Fibroblast of pulmonary artery (primary cell): ENCODE measurements at places on chromosomes 12 and 14.

DNA sequence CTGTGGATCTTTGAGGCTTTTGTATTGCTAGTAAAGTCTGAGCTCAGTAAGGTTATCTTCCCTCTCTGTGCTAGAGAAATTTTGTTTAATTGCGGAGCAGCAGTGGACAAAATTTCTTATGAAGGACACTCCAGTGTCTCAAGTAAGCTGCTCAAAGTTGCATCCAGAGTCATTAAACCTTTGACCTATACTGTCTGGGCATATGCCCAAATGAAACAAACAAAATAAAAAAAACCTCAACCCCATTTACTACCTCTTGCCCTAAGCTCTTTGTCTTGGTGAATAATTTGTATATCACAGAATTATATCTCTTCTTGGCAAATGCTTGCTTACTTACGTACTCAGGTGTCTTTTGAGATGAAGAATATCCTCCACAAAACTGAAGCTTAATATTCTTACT lies 465.2 kb downstream of the SOX5 start:
- no peak for DNase-seq

DNA sequence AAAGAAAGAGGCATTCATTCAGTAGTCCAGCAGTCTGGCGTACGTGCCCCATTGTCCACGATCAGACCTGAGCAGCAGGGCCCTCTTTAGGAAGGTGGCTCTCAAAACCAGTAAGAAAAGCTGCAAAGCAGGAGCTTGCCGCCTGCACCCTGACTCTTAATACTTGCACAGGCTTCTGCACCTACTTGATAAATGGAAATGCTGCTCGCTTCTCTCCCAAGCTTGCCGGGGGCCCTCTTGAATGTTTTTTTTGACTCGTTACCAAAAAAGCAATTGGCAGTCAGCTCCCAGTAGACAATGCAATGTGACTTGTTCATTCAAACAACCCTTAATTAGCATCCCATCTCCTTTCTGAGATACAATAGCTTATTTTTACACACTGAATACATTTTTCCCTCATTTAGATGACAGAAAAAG lies 27.2 kb upstream of the PTPRB start:
- peak; percentile 39 for DNase-seq

- DNase-seq: no peak
These were observed 26.2 kb upstream of the CKAP4 start for GRCh38 chr12:106274012-106274411.

DNA sequence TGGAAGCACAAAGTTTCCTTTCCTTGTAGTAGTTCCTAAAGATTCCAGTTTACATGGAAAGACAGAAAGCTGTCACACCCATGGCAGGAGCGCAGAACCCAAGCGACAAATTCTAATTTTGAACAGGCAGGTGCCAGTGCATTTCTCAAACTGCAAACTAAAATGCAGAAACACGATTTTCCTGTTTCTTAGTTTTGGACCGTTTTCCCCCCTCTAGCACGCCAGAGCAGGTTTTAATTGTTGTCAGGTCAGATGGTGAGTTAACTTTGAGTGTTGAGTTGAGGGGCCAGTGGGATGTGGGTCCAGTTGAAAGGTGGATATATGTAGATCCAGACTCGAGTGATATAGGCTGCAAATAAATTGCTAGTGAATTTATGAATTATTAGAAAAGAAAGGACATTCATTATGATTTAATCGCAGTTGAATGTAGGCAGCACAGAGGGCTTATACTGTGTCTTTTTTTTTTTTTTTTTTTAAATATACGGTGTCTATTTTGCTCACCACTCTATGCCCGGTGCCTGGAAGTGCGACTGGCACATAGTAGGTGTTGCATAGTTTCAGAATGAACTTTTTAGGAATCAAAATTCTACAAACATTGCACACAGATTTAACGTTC lies 909 bp upstream of the ETFBKMT start:
- no peak for DNase-seq

- DNase-seq: no peak
These were observed 283.1 kb upstream of the SOX5 start for GRCh38 chr12:24232531-24232930.

DNA sequence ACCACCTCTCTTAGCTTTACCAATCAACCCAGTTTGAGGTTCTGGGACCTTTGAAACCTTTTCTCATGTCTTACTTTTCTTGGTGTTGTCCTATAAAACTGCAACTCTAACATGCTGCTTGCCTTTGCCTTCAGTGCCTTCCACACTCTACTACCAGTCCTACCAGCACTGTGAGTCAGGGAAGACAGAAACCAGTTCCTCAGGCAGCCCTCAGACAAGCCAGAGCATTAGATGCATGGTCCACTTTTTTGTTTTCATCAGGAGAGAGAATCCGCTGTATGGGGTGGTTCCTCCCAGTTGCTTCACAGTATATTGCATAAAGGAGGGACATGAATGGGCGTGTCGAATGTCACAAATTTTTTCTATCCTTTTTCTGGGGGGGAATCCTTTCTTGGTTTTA lies 17.3 kb upstream of the KLRB1 start:
- no peak for DNase-seq

GRCh38 chr12:2856051-2856450 lies 788 bp downstream of the TEX52 start:
- no peak for DNase-seq

DNA sequence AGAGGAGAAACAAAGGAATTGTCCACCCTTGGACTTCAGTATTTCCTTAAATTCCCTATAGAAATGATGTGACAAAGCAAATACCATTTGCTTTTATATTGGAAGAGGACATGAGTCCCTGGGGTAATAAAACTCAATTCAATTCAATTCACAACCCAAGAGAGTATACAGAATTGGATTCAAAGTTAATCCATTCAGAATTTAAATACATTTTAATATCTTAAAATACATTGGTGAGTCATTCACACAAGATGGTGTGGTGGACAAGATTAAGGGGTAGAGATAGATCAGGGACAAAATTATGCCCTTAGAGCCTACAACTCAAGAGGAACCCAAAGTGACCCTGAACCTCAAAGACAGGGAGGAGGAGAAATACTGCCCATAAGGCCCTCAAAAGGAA lies 495.0 kb upstream of the TMPO start:
- no peak for DNase-seq

- DNase-seq: no peak
These were observed 6.0 kb downstream of the CCDC92 start for GRCh38 chr12:123966596-123966995.

- peak; percentile 53 for DNase-seq
These were observed 299.0 kb downstream of the CCDC91 start for GRCh38 chr12:28489246-28489645.

- DNase-seq: no peak
These were observed 355.2 kb downstream of the PCNX1 start for GRCh38 chr14:71262441-71262840.

- no peak for DNase-seq
These were observed 42.6 kb downstream of the SH2B3 start for GRCh38 chr12:111448266-111448830.

DNA sequence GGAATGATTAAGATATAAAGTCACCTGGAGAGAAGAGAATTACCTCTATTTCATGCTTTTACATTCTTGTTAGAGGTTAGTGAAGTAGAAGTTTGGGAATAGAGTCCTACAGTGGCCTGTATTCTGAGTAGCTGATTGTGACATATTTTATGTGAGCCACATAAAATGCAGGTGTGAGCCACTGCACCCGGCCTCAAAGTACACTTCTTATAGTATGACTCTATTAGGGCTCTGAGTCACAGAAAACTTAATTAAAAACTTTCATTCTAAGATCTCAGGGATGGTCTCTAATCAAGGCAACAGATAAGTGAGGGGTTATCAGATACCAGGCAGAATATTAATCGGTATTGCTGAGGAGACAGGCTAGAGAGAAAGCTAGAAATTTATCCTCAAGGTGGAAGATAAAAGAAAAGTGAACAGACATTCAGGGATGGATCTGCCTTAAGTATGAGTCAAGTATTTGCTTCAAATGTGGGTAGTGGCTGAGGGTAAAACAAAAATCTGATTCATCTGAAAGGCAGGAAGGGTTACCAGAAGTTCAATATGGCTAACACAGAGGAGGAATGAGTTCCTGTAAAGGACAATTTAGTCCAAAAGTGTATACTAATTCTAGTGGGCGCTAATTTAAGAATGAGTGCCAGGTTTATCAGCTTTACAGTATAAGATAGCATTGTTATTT lies 5.5 kb upstream of the G2E3 start:
- DNase-seq: peak; percentile 31

- DNase-seq: no peak
These were observed 30.7 kb upstream of the DEGS2 start for GRCh38 chr14:100190126-100190525.

GRCh38 chr14:73386342-73386741 lies 72.0 kb downstream of the NUMB start:
- no peak for DNase-seq

- peak; percentile 92 for DNase-seq
These were observed 87.3 kb downstream of the PHLDA1 start for GRCh38 chr12:75944097-75944904.

DNA sequence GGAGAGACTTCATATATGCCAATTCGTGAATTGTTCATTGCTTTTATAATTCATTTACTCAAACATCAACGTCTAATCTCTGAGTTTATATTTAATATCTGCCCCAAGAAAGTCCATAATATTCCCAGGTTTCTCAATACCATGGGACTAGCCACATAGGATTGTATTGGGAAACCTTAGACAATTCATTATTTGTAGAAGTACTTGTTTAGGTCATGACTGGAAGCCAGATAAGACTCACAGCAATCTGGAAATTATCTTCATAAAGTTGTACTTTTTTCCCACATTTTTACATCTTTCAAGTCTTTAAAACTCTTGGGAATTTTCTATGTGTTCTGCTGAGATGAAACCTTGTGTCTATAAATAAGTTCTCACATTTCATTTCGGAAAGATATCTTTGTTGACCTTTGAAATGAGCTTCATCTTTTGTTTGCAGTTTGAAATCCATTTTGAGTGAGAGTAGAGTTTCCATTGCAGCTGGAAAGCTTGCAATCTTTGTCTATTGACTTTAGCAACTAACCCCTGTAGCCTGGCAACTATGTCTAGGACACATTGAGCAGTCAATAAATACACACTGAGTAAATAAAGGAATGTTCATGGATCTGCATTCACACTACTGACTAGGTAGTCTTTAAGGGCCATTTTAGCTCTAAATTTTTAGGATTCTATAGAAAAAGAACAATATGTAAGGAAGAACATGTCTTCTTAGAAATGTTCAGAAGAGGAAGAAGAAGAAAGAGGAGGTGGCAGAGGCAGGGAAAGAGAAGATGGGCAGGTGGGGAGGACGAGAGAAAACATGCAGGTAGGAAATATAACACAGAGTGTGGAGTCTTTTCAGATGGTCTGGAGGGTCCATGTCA lies 154.4 kb downstream of the LRIG3 start:
- DNase-seq: no peak

- DNase-seq: no peak
These were observed 2.2 kb downstream of the ANKRD33 start for GRCh38 chr12:51890133-51890464.

- DNase-seq: no peak
These were observed 145.3 kb downstream of the EGLN3 start for GRCh38 chr14:33805593-33805992.

DNA sequence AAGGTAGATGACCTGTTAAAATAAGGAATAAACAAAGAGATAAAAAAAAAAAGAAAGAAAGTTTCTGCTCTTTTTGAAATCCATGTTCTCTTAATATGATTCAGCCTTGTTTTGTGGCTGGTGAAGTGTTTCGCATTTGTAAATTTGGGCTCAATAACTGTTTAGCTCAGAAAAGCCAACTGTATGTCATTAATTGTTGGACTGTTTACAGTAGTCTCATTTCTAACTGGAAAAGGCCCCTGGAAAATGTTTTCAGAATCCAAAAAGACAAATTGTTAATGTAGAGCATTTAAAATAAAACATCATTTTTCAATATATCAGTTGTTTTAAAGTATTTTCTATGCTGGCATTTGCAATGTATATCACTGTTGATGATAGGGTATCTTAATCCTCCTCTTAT lies 47.4 kb upstream of the DYRK2 start:
- no peak for DNase-seq

DNA sequence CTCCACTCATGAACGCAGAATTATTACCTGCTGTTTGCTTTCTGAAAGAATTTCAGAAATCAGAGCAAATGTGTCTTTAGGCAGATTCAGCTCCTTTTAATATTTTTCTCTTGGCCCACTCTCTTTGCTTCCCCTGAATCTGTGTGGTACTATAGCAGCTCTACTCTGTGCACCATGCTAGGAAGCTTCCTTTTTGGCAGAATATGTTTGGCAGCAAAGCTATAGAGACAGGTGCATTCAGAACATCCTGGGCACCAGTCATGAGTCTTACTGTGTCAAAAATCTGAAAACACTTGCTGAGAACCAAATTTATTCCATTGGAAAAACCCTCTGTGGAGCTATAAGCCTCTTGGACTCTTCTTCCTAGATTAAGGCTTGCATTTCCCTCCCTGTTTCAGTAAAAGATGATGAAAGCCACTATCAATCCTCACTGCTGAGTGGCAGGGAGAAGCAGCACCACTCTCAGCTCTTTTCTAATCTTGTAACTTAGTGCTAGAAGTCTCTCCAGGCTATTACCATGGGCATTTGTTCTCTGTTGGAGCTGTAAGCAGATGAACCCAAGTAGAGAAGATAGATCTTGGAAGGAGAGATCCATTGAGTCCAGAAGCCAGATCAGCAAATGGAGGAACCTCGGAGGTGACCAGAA lies 18.2 kb downstream of the CIPC start:
- DNase-seq: no peak
